ENCODE measurements at places on chromosomes 3 and 15.

GRCh38 chr15:56532721-56533460, 68.0 kb upstream of the MNS1 start:
- no peak for DNase-seq

GRCh38 chr15:91171334-91171733, 71.3 kb downstream of the SV2B start:
- DNase-seq, result no peak

GRCh38 chr3:97692831-97693230, 71.7 kb upstream of the ARL6 start:
- no peak for DNase-seq

GRCh38 chr3:119122350-119122749, 23.6 kb upstream of the TEX55 start:
- DNase-seq, result no peak

DNA sequence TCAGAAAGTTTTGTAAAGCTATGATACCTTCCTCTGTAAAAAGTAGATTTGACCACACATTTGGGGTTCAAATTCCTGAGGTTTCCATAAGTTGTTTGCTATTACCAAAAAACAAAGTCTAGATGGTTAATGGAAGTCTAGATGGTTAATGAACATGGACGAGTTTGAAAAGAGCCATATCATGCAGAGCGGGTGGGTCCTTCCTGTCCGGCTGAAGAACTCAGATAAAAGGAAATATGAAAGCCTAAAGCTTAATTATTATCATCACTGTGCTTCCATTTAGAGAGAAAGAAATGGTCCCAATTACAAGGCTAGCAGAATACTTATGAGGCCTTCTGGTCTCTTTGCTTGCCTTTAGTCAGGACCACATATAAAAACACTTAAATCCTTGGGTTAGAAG, 132.1 kb upstream of the SATB1 start:
- no peak for DNase-seq

DNA sequence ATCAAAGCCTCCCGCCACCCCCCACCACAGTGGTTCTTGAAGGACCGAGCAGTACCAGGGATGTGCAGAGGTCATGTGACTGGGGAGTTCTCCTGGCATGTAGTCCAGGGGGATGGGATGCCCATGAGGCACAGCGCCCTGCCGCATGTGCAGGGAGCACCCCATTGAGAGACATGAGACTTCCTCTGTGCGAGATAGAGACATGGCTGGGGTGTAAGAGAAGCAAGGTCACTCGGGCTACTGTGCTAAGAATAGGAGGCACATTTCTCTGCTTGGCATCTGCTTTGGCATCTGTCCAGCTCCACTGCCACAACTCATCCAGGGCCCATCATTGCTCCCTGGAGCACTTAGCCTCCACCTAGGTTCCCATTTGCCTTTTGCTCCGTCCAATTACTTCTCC, 2.4 kb upstream of the CYP1A1 start:
- DNase-seq, result no peak

DNA sequence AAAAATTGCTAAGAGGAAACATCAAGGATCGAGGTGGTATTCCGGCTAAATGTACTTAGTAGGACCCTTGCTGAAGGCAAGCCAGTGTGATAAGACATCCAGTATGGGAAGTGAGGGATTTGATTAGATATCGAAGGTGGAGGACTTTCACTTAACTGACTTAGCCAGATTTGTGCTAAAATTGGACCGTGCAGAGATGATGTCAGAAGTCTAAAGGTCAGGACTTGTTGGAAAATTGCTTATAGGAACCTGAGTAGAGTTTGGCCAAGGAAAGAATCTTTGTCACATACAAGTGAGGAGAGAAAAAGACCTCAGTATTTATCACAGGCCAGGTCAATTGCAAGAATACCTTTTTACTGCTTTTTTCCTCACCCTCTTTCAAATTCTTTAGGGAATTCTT, 30.9 kb upstream of the PYDC2 start:
- DNase-seq, result no peak

DNA sequence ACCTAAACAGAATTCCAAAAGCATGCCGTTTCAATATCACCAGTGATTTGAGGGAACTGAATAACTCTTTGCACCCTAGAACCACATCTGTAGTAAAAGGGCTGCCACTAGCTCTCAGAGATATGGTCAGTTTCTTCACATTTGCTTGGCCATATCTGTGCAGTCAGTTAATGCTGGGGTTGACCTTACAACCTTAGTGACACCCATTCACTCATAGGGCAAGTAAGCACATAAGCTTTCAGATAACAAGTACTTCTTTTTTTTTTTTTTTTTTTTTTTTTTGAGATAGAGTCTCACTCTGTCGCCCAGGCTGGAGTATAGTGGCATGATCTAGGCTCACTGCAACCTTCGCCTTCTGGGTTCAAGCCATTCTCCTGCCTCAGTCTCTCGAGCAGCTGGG, 20.4 kb upstream of the FSIP1 start:
- DNase-seq, result no peak

- DNase-seq, result no peak
Measured at GRCh38 chr3:139771331-139771730, 93.6 kb upstream of the NMNAT3 start.

DNA sequence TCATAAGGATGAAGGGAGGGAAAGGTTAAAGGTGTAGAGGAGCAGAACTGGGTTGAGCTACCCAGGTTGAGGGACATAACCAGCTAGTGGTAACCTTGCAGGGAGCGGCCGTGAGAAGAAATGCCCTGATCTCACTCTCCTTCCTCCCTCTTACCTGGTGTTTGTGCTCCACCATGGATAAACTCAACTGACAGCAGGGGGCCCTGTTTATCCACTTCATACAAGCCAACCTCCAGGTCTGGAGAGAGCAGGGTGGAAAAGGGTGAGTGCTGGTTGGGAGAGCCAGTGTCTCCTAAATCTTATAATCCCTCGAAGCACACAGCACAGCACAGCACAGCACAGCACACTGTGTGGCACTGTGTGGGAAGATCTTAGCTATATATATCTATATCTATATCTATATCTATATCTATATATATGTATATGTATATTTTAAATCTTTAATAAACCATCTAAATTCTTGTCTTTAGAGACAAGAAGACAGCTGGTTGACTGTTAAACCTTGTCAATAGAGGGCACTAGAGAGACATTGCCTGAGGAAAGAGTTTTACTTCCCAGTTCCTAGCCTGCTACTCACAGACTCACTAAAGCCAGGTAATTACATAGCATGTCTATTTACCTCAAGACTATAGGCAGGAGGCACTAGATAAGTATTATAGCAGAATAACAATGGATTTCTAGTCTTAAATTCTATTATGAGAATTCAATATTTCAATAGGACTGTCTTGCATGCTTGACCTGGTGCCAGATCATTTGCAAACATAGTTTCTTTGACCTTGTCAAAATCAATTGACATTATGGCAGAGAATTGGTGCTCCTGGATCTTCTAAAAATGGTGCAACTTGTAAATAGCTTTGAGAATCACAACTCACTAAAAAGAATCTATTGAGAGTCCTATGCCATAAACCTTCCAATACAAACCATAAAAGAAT, 21.7 kb upstream of the FMN1 start:
- DNase-seq, result no peak

DNA sequence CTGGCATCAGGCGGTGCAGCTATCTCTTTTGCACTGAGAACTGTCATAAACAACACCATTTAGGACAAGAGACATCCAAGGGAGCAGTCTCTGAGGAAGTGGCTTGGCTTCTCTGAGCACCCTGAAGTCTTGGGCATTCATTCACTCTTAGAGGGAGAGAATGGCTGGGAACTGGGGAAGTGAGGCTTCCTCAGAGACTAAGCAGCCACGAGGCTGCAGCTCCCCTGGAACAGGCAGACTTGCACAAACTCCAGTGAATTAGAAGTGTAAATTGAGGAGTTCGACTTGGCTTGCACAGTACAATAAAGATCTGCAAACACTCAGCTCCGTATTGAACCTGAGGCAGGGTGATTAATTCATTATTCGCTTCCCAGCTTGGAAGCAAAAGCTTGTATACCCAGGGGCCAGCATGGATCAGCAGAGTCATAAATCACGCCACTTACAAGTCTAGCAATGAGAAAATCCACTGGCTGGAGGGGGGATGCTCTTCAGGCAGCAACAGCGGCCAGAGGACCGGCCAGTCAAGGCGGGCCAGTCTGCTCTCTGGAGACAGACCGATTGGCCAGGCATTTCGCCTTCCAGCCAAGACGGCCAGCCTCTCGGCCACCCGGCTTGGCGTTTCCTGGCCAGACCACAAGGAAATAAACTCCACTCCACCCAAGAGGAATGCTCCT, 118.8 kb upstream of the ADPGK start:
- DNase-seq, result peak; percentile 88

DNA sequence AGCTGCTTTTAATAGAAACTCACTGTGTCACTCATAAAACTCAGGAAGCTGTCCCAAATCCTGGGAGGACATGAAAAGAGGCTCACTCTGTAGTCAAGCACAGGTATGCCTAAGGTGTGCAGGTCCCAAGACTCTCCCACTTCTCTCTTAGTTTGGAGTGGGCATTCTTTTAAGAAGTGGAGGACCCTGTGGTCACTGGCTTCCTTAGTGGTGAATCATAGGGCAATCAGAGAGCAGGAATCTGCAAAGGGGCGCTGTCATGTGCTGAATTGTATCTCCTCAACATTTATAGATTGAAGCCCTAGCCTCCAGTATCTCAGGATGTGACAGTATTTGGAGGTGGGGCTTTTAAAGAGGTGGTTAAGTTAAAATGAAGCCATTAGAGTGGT, 47.2 kb upstream of the ZBTB38 start:
- no peak for DNase-seq

DNA sequence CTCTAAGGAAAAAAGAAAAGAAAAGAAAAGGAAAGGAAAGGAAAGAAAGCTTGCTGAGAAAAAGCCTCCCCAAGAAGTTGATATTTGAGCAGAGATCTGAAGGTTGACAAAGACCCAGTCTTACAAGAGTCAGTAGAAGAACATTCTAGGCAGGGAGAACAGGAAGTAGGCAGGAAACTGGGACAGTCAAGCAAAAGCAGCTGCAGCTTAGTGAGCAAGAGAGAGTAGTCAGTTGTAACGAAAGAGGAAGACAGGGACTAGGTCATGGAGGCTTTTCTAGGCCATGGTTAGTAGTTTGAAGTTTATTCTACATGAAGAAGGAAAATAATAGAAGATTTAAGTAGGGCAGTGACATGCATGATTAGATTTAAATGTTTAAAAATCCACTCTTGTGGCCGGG, 31.8 kb upstream of the KLHL6 start:
- DNase-seq, result no peak

- DNase-seq, result peak; percentile 67
Measured at GRCh38 chr15:31487811-31488436, 161.3 kb downstream of the KLF13 start.

- no peak for DNase-seq
Measured at GRCh38 chr15:48983300-48983699, 19.6 kb upstream of the SHC4 start.

GRCh38 chr3:195171093-195171873, 99.7 kb downstream of the XXYLT1 start:
- DNase-seq, result no peak

- DNase-seq, result no peak
Measured at GRCh38 chr3:196186651-196187573, 24.3 kb downstream of the ZDHHC19 start.

- DNase-seq, result no peak
Measured at GRCh38 chr3:177832880-177833279, 635.6 kb upstream of the TBL1XR1 start.

DNA sequence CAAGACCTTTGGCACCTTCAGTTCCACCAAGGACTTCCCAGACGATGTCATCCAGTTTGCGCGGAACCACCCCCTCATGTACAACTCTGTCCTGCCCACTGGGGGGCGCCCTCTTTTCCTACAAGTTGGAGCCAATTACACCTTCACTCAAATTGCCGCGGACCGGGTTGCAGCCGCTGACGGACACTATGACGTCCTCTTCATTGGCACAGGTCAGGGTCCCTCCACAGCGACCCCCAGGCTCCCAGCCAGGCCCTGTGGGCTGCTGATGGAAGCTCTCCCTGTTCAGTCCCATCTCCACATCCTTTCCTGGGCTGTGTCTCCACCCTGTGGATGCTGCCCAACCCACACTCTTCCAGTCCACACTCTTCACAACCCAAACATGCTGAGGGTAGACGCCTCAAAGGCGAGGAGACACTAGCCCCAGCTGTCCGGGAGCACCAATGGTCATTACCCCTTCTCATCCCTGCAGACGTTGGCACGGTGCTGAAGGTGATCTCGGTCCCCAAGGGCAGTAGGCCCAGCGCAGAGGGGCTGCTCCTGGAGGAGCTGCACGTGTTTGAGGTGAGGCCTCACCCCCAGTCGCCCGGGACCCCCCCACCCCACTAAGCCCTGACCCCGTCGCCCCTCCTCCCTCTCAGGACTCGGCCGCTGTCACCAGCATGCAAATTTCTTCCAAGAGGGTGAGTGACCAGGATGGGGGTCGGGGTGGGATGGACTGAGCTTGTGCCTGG, 4.3 kb upstream of the LSMEM2 start:
- DNase-seq, result no peak

DNA sequence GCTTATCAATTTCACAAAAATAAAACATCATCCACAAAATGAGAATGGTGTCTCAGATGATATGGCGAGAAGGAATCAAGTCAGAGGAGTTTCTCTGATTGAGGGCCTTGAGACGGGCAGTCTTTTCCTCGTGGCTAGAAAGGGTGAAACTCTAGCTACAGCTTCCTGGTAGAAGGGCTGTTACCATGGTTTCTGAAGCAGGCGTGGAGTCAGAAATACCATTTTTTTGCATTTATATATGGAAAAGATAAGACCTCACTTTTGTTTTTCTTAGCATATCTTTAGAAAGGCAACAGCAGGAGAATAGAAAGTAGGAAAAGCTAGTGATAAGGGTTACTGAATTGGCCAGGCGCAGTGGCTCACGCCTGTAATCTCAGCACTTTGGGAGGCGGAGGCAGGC, 17.3 kb upstream of the SAMD7 start:
- DNase-seq, result no peak

- peak; percentile 33 for DNase-seq
Measured at GRCh38 chr15:48984811-48985352, 21.2 kb upstream of the SHC4 start.
